ENCODE measurements at places on chromosomes 7 and 10. TPM values are rescaled to one million over a fixed set of nuclear protein-coding genes. Genes with fewer than 3 reads are reported as not detected.
A peak's percentile ranks its signal among the peaks of the same experiment; 100 is the strongest.

DNA sequence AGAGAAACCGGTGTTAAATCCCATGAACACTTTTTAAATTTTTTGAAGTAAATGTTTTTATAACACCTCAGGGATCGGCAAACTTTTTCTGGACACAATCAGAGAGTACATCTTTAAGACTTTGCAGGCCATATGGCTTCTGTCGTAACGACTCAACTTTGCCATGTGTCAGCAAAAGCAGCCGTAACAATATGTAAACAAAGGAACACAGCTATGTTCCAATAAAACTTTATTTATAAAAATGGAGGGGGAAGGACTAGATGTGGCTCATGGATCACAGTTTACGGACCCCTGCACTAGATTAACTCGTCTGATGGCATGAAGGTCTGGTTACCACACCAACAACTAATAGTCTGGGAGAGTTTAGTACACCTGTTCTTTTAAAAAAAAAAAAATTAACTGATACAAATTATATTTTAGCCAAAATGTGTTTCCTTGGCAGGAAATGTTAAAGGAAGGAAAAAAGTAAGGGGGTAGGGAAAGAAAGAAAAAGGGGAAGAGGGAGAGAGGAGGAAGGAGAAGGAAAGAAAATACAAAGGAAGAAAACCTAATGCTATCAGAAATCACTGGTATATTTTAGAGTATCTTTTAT, 50.2 kb downstream of the ABI1 start:
- no peak for DNase-seq

Gene SLC26A4
- 2.2 TPM for total RNA-seq

GRCh38 chr7:128135515-128136214, 104.4 kb upstream of the LRRC4 start:
- peak; percentile 63 for DNase-seq

Gene CTAGE8
- 0.92 TPM for total RNA-seq

GRCh38 chr10:68096913-68097516, 12.3 kb upstream of the MYPN start:
- DNase-seq: no peak

DNA sequence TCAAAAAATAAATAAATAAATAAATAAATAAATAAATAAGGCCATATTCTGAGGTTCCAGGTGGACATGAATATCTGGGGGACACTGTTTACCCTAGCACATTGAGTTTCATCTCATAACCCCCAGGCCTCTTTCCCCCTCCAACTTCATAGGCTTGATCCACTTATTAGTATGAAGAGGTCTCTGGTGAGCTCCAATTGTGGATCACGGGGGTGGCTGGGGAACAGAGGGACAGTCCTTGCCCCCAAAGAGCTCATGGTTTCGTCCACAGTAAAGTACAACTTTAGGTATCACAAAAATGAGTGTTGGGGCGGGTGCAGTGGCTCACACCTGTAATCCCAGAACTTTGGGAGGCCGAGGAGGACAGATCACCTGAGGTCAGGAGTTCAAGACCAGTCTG, 93.4 kb upstream of the TNRC18 start:
- no peak for DNase-seq

DNA sequence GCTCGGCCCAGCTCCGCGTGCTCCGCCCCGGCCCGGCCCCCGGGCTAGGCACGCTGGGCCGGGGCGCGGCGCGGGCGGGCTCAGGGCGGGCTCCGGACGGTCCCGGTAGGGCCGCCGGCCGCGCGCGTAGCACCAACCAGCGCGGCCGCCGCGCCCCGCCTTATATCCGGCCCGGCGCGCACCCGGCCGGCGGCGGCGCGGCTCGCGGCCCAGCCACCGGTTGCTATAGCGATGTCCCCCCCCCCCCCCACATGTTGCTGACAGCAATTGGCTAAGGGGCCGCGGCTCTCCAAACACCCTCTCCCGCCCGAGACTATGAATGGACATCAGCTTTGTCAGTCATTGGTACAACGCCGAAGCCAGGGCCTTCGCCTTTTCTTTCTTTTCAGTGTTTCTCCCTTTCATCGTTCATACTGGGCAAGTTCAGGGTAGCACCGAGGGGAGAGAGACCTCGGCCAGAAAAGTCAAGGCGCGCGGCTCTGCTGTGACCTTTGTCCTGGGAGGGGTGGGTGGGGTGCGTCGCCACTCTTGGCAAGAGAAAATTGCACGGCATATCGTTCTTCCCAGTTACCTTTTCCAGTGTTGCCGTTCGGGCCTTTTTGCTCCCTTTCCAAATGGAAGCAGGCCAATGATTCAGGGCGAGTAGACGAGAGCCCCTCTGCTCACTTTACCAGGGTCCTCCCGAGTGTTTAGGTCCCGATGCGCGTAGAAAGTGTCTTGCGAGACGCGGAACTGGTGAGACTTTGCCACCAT, 354.2 kb downstream of the DNAJB6 start:
- peak; percentile 88 for DNase-seq

GRCh38 chr10:97898429-97898828, 48.8 kb downstream of the GOLGA7B start:
- DNase-seq: peak; percentile 78

GRCh38 chr10:88234297-88234696, 348.8 kb downstream of the RNLS start:
- no peak for DNase-seq

DNA sequence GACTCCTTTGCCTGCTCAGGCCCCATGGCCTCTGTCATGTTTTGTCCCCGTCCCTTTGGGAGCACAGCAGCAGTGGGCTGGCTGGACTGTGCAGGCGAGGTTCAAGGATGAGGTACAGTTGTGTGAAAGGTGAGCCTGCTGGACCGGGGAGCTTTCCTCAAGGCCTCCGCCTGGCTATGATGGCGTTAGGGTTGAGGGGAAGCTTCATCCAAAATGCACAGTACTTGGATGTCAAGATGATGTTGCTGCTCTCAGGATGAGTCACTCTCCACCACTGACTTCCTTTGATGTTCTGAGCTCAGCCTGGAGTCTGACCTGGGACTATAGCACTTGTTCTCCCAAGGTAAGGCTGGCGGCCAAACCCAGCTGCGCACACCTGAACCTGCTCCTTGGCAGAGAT, 152.7 kb upstream of the SHH start:
- no peak for DNase-seq

- DNase-seq: peak; percentile 68
These were observed 527.1 kb upstream of the FOXK1 start for GRCh38 chr7:4154882-4155535.

Measured in lung (tissue), 17 donors.